Muscle of arm (tissue), 14 donors: ENCODE measurements at places on chromosomes 2 and 18. TPM values are rescaled to one million over a fixed set of nuclear protein-coding genes. Genes with fewer than 3 reads are reported as not detected.

The CHMP3 gene
- polyA plus RNA-seq = 135 TPM

The GTF3C2 gene
- 41.2 TPM for polyA plus RNA-seq

The SATB2 gene
- polyA plus RNA-seq = 2.0 TPM

The ATL2 gene
- polyA plus RNA-seq = 37.7 TPM

The CYP27A1 gene
- 25.5 TPM for polyA plus RNA-seq

The MTA3 gene
- polyA plus RNA-seq = 37.1 TPM

The MOGAT1 gene
- not detected for polyA plus RNA-seq

The CHST9 gene
- 0.39 TPM for polyA plus RNA-seq

The PHLPP1 gene
- 7.3 TPM for polyA plus RNA-seq

The SIX3 gene
- polyA plus RNA-seq = not detected

The CCDC178 gene
- polyA plus RNA-seq = 0.58 TPM

The GCA gene
- polyA plus RNA-seq = 15.0 TPM

The QPCT gene
- 9.2 TPM for polyA plus RNA-seq

The TTN gene
- polyA plus RNA-seq = 377 TPM

The ACKR3 gene
- 29.6 TPM for polyA plus RNA-seq

The SPR gene
- polyA plus RNA-seq = 7.5 TPM

The TYMS gene
- polyA plus RNA-seq = 594 TPM

The CHRNG gene
- 54.4 TPM for polyA plus RNA-seq

The PCARE gene
- 0.25 TPM for polyA plus RNA-seq

The SCRN3 gene
- polyA plus RNA-seq = 56.7 TPM

The ANKRD44 gene
- polyA plus RNA-seq = 12.5 TPM

The ERBB4 gene
- 11.2 TPM for polyA plus RNA-seq

The ANKRD29 gene
- 3.7 TPM for polyA plus RNA-seq

The PTMA gene
- 576 TPM for polyA plus RNA-seq

The KCNE4 gene
- polyA plus RNA-seq = 4.4 TPM

The DCTN1 gene
- 101 TPM for polyA plus RNA-seq

The TMEM169 gene
- polyA plus RNA-seq = 4.3 TPM

The CCL20 gene
- polyA plus RNA-seq = 5.3 TPM

The SOX11 gene
- polyA plus RNA-seq = 31.6 TPM

The ALK gene
- 0.58 TPM for polyA plus RNA-seq
